Neural progenitor cell (in vitro differentiated cells): ENCODE measurements at places on chromosomes 2 and 18. TPM values are rescaled to one million over a fixed set of nuclear protein-coding genes. Genes with fewer than 3 reads are reported as not detected.
A peak's percentile ranks its signal among the peaks of the same experiment; 100 is the strongest.

DNA sequence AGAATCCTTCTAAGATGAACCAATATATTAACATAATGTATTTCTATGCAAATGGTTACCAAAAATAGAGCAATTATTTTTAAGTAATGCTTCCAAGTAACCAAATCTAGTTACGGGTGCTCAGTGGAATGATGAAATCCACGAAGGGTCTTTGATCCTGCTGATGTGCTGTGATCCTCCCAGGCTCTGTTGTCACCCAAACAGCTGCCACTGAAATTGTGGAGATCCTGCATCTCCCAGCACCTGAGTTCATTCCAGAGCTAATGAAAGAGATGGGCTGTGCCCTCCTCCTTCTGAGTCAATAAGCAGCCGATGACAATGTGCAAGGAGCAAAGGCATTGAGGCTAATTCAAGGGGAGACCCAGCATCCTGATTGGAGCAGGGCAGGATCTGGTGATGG, 362.4 kb upstream of the SOX11 start:
- DNase-seq, result no peak

- DNase-seq, result no peak
These were observed 523.0 kb downstream of the ERBB4 start for GRCh38 chr2:212015588-212015987.

GRCh38 chr2:158889135-158889853, 79.1 kb upstream of the TANC1 start:
- no peak for DNase-seq

The NOSTRIN gene
- total RNA-seq, result not detected in 2 replicates

DNA sequence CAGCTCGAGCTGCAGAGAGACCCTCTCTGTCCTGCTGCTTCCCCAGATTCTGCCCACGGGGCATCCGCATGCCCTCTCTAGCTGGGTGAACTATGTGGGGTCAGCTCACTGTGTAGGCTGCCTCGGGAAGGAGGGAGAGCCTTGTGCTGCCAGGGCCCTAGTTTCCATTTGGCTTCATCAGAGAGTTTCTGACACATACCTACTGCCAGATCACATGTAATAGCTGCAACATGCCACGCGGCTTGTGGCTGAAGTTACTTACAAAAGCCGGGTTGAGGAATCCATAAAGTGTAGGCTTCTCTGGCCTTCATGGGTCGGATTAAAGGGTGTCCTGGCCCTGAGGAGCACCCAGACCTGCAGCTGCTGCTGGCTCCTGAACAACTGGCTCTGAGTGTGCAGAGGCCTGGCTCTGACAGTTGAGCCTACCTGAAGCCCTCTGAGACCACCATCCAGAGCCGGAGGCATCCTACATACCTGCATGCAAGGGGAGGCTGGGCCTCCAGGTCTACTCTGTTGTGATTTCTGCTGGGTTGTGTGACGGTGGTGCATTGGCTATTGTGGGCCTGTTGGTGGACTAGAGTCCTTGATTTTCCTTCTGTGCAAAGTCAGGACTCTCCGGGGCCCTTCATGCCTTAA, 130.0 kb downstream of the SH3RF3 start:
- no peak for DNase-seq

The TLX2 gene
- total RNA-seq, result not detected in 2 replicates

- no peak for DNase-seq
These were observed 61.9 kb upstream of the SLC39A10 start for GRCh38 chr2:195594919-195595694.

The PHOSPHO2 gene
- 9.2 and 16.8 TPM in 2 replicates for total RNA-seq

- DNase-seq, result peak; percentile 6
These were observed 30.5 kb upstream of the ATP8B1 start for GRCh38 chr18:57833441-57834101.

The AQP12B gene
- total RNA-seq, result not detected in 2 replicates

DNA sequence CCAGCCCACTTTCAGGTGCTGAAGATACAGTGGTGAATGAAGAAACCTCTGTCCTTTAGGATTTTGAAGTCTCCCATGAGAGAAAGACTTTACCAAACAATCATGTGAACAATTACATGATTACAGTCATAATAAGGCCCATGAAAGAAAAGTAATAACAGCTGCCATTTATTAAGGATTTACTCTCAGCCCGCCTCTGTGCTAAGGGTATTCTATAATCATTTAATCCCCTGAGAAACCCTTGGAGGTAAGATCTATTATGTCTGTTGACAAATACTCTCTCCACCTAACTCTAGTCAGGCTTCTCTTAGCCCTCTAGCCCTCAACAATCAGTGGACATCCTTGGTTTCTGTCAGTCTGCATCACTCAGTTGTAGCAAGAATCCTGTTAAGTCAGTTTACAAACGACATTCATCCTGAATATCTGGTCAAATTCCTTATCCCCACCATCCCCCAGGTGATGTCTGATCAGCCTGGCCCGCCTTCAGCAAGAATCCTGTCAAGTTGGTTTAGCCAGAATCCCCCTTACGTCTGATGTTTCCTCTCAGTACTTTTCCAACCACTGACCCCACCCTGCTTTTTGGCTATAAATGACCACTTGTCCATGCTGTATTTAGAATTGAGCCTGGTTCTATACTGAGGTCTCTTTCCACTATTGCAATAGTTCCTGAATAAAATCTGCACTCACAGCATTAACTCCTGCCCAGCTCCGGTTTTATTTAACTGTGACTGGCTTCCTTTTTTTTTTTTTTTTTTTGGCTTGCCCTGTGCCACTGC, 12.2 kb upstream of the SOCS6 start:
- DNase-seq, result no peak

The SULT1C2 gene
- total RNA-seq, result 0.28 and 1.6 TPM in 2 replicates

The SEPTIN10 gene
- 96.9 and 160 TPM in 2 replicates for total RNA-seq

DNA sequence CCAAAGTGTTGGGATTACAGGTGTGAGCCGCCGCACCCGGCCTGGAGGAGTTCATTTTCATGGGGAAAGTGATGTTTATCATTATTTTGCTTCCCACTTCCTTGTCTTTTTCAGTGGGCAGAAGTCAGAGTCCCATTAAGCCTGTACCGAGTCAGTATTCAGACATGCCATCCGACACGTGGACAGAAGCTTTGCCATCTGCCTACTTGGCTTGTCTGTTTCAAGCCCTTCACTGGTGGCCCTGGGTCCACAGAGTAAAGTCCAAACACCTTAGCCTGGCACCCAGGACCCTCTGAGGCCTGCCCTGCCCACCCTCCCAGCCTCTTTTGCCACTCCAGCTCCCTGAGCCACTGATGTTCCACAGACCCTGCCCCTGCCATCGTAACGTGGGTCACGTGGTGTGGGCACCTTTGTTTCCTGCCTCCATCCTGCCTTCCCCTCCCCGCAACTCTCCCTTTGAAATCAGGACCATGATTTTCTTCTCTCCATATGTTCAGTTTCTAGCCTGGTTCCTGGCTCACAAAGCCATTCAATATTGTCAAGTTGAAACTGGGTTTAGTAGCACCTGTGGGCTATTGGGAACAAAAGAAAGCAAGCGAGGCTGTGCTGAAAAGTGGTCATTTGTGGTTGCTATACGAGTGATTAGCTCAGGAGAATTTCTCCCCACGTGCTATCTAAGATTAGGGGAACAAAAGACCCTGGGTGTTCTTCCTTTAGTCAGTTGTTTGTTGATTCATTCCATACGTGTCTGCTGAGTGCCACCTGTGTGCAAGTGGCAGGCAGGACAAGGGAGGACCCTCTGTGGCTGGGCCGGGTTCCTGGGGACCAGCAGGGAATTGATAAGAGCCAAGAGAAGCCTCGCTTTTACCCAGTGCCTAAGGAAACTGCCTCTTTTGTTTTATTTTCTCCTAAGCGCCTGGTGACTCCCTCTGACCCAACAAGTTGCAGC, 5.1 kb upstream of the ODC1 start:
- DNase-seq, result peak; percentile 73

The DHRS9 gene
- total RNA-seq, result not detected in 2 replicates

The DCC gene
- 0.40 and 0.41 TPM in 2 replicates for total RNA-seq

- no peak for DNase-seq
These were observed 138.6 kb upstream of the NCK2 start for GRCh38 chr2:105606081-105606480.

DNA sequence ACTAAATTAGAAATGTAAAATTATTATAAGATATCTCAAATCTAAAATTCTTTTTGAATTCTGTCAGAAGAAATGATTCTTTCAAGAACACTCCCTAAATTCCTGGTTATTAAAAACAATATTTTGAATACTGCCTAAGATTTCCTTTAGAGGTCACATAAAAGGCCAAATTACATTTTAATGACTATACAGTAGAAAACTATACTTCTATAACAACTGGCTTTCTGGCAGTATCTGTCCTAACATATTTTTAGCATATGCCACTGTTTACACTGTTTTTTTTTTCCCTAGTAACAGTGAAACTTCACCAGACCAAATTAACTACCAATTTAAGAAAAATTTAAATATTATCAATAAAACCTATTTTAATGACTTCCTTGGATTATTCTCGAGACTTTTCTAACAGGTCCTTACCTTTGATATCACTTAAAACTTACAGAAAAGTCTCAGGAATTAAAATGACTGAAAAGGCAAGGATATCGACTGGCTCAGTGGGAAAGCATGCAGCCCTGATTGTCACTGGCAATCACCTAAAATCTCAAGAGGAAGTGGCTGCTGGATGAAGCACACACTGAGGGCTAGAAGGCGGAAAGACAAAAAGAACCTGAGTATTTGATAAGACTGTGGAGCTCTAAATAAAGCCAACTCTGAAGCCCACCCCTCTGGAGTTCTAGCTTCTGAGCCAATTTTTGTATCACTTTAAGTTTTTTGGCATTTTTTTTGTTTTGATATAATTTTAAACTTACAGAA, 59.6 kb downstream of the SPIRE1 start:
- DNase-seq, result peak; percentile 15

- peak; percentile 89 for DNase-seq
These were observed 41.6 kb downstream of the LRRC30 start for GRCh38 chr18:7272311-7273049.

DNA sequence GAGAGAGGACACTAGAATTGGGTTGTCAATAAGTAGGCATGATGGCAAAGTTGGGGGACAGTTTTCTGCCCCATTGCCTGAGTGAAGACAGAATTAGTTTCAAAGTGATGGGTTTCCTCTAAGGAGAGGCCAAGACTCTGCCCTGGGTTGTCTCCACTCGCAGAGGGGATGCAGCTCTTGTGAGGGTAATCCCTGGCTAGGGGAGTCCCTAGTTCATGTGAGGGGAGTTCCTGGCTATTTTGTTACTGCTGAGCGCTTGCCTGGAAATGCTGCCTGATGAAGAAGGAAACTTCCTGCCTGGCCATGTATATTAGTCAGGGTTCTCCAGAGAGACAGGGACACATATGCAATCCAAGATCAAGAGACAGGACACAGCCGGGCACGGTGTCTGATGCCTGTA, 501.5 kb downstream of the BCL11A start:
- no peak for DNase-seq

DNA sequence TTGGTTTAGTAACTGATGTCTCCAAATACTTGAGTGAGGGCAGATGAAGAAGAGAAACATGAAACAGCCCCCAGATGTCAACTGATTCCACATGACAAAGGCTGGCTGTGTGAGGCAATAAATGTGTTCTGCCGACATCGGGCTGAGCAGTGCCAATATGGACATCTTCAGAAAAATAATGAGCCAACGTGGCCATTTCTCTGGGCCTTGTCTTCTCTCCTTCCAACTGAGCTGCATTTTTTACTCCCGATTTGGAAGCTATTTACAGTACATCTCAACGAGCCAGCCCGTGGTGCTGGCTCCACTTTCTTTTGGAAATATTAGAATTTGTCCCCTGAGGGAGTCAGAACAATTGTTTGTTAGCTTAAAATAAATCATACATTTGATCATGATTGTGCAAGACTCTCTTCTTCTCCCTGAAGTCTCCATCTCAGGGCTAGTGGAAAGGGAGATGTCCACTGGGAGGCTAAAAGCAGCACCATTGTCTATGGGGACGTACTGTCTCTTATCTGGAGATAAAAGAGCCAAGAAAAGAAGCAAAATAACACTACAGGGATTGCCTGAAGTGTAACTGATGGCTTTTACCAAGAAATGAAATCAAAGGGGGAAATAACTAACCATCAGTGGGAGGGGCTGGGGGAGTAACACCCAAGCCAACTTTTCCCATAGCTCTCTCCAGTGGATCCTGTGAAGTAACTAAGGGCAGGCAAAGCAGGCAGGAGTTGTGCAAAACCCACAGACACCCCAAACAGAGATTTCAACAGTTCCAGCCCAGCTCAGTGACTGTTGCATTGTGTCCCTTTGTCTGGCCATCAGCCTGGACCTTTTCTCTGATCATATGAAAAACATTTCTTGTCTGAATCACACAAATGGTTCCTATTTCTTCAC, 114.8 kb downstream of the RDH14 start:
- DNase-seq, result no peak

The DYNAP gene
- total RNA-seq, result not detected in 2 replicates

- DNase-seq, result no peak
These were observed 106.4 kb downstream of the ZBTB7C start for GRCh38 chr18:48302736-48303135.

- no peak for DNase-seq
These were observed 21.7 kb downstream of the AKAIN1 start for GRCh38 chr18:5175378-5175777.
